Muscle of leg (tissue), 16 donors: ENCODE measurements at places on chromosomes 7 and 10.

DNA sequence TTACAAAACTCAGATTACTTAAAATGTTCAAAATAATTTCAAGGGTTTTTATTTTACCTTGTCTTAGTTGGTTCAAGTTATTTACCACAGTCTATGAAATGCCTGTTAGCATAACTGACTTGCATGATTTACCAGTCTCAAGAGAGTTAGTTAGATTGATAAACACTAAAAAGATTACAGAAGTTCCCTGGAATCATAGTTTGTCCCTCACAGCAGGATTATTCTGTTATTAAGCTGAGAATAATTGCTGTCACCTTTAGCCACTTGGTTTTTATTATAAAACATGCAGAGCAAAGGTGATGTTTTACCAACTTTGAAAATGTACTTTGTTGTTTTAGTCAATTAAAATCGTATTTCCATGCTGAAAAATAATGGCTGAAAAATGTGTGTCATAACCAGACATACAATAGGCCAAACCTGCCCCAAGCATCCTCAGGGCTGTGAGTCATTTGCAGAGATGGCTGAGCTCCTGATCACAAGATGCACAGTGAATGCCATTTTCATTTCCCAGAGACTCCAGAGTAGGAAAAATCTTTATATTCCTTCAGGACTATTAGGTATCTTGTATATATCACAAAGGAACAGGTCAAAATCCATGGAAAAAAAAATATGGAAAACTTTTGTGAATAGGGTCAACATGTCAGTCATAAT is 87.8 kb upstream of the DKK1 start:
- DNase-seq: no peak

- no peak for DNase-seq
Observed at GRCh38 chr10:85293483-85293882, 965.1 kb downstream of the CCSER2 start.

DNA sequence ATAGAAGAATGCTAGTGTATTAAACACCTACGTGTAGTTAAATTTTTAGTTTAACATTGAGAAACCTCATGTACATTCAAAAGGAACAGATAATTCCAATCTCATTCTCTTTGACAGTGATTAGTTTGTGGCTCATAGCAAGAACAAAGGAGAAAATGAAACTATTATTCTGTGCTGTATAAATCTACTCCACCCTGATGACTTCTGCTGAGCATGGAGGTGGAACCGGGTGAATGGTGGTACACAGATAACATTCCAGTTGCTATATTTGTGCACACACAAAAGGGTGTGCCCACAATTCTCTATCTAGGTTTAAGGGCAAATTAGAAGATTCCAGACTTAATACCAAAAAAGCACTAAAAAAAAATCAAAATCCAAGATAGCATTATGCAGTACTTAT is 17.0 kb upstream of the RALA start:
- DNase-seq: no peak

DNA sequence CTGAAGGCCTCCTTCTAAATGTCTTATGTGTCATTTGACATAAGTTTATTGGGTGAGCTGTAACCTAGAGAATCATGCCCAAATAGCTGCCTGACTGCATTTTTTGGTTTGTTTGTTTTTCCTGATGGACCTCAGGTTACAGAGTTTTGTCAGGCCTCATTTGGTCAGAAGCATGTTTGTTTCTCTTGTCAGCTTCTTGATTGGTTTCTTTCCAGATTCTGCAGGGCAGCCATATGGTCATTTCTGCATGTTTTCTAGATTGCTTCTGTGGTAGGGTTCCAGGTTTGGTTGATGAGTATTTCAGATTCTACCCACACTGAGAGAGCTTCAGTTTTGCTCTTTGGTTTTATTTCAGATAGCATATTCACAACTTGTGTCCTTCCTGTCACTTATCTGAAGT is 28.0 kb downstream of the GLCCI1 start:
- no peak for DNase-seq

GRCh38 chr10:114674346-114674745 is 16.3 kb upstream of the ABLIM1 start:
- DNase-seq: no peak

DNA sequence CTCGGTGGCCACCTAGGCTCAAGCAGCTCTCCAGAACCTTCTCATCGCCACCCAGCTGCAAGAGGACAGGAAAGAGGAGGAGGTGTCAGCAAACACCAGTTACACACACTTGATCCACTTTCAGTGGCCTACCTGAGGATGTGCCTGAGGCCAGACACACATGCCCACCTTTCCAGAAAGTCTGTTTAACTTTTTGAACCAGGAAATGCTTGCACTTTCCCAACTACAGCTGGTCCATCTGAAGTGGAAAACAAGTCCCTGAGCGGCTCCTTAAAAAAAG is 15.7 kb upstream of the CYREN start:
- DNase-seq: no peak

DNA sequence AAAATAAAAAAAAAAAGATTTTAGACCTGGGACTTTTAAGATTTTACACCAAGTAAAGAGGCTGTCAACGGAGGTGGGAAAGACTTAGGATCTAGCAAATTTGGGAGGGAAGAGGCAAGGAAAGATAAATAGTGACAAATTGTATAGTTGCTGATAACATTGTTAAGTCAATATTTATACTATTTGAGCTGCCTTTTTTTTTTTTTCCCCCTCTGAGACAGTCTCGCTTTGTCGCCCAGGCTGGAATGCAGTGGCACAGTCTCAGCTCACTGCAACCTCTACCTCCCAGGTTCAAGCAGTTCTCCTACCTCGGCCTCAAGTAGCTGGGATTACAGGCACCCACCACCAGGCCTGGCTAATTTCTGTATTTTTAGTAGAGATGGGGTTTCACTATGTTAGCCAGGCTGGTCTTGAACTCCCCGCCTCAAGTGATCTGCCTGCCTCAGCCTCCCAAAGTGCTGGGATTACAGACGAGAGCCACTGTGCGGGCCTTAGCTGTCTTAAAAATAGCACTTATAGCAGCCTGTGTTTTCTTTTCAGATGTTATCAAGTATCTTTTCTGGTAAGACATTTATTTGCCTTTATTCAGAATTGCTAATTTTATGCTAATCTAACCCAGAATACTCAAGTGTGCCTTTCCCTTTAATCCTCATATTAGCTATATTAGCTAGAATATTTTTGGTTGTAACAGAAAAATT is 94.5 kb downstream of the MMRN2 start:
- DNase-seq: no peak

DNA sequence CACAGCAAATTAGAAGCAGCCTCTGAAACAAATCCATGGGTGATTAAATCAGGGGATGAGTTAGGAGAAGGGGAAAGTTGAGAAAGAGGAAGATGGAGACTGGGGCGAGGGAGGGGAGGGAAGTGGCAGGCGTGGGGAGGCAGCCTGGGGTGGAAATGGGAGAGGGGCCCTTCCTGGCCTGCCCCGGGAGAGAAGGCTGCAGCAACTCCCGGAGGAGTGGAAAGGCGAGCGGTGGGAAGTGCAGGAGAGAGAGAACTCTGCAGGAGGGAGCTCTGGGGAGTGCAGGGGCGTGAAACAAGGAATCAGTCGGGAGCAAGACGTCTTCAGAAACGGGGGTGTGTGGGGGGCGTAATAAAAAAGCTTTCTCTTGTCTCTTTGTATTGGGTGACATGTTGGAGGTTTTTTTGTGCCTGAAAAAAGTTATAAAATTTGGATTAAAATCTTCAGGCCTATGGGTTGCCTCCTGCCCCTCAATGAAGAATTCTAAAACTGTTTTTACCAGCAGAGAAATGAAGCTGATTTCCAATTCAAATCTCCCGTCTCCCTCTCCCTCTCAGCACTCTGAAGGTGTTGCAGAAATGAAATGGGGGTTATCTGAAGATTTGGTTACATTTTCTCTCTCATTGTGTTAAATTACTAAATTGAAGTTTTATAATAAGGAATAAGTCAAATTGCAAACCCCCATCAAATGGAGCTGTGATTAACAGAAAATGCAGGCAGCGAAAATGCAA is 4.7 kb upstream of the UNCX start:
- DNase-seq: no peak

GRCh38 chr7:134855442-134855841 is 76.0 kb downstream of the CALD1 start:
- peak; percentile 88 for DNase-seq

GRCh38 chr7:35734001-35734483 is 39.1 kb upstream of the HERPUD2 start:
- DNase-seq: peak; percentile 49

DNA sequence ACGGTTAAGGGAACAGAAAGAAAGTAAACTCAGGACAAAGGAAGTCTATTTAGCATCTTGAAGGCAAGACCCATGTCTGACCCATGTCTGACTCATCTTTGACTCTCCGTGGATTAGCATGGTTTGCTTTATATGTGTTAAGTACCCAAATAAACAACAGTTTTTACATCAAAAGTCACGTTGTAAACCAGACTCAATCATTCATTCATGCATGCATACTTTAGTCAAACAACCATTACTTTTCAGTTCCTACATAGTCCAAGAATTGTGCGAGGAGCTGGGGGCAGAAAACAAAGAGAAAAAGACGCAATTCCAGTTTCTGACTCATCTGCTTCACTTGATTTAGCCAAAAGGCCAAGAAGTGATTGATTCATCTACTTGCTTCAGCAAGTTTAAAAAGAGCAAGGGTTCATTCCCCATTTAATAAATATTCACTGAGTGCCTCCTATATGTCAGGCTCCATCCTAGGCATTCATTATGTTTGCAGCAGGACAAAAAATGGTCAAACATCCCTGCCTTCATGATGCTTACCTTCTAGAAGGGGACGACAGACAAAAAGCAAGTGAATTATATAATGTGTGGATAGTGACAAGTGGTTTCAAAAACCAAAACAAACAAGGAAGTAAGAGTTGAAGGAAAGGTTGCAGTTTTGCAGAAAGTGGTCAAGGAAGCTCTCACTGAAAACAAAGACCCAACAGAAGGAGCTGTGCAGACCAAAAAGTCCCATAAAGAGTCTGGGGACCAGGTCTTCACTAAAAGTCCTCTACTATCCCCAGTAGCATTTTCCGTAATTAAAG is 116.2 kb downstream of the FAM107B start:
- DNase-seq: no peak

GRCh38 chr10:69685802-69686585 is 55.9 kb downstream of the FAM241B start:
- DNase-seq: peak; percentile 88

DNA sequence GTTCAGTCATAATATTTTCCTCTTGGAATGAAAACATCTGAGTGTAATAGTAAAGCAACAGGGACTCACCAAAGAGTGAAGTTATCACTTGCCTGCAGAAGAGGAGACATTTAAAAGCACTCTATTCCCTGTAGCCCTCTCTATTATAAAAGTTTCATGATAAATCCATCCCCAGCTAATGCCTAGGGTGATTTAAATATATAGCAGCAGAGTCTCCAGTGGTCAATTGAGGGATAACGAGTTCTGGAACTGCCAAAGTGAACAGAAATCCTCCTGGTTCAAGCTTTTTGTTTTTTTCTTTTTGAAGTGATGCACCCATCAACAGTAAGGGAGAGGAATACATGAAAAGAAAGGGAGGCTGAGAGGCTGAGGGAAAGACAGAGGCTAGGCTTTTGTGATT is 87.3 kb downstream of the EVX1 start:
- no peak for DNase-seq

- peak; percentile 59 for DNase-seq
Observed at GRCh38 chr7:36244429-36244828, 91.4 kb downstream of the EEPD1 start.

DNA sequence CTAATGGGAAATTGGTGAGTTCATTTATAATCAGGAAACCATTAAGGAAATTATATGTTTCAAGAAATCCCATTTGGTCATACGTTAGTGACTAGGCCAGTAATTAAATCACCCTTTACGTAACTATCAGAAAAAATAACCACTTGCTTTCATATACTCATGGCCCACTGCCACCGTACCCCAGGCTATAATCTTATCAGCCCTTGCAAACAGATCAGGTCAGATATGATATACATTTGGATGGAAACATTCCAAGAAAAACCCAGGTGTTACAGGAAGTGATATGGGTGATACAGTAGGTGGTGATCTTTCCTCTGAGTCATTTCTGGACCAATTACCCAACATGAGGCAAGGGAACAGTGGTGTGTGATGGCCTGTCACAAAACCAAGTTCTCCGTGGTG is 481.0 kb upstream of the SEMA3A start:
- DNase-seq: no peak

DNA sequence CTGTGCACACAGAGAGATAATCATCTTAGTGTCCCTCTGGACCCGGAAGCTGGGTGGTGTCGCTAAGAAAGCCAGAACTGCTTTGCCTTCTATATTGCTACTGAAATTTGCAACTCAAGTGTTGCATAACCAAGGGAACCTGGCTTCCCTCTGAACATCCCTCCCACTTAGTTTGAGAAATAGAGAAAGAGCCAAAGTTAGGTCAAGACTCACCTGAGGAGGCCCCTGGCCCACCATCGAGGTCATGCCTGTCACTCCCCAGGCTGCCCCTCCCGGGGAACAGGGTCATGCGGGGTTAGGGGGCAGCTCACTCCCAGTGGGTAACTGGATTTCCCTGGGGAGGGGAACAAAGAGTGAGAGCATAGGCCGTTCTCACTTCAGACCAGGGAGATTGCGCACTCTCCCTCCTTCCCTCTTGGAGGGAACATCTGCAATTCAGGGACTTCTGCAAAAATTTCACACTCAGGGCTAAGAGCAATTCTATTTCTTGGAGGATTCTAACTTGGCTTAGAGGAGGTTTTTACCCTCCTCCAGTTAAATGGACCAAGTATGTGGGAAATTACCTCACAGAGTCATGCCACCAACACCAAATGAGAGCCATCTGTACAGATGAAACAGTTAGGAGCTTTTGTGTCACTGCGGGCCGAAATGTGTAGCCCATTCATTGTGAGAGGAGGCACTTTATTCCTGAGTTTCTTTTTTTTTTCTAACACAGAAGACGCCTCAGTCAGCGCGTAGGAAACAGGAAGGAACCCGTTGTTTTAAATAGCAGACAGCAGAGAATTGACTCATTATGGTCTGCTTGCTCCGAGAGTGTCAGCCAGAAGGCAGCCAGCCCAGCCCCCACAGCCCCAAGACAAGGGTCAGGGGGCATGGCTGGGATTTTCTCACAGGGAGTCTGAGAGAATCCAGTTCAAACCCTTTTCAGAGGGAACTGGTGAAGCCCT is 221.3 kb downstream of the ARHGAP12 start:
- peak; percentile 91 for DNase-seq

DNA sequence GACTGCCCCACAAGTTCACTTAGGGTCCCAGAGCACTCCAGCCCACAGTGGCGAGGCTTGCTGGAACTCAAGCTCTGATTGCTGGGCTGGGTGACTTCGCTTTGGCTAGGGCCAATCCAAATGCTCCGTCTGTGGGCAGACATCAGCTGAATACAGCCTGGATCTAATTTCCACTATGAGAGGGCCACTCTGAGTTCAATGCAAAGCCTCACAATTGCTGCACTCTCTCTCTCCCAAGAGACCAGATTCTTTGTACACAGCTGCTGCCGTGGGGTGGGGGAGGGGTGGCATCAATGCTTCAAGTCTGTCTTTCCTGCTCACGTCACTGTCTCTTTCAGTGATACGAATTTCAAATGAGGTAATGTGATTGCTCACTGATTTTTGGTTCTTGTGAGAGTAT is 47.3 kb upstream of the BPGM start:
- DNase-seq: peak; percentile 53
